ENCODE measurements at places on chromosomes 12 and 14.

GRCh38 chr12:51887476-51888315 is at the start of gene ANKRD33:
Gene ANKRD33 (plus strand): TSS chr12:51888103. CDS start chr12:51888187, 84 bp downstream.
- no peak for DNase-seq

GRCh38 chr12:92938018-92938417 is 8.9 kb upstream of the EEA1 start:
- no peak for DNase-seq

- no peak for DNase-seq
Measured at GRCh38 chr14:59274991-59275391, 86.5 kb downstream of the DAAM1 start.

GRCh38 chr12:10998204-10998603 is at the start of gene TAS2R20:
Gene TAS2R20 (minus strand): TSS chr12:10998304. CDS start chr12:10997875, 429 bp downstream.
- DNase-seq: no peak

DNA sequence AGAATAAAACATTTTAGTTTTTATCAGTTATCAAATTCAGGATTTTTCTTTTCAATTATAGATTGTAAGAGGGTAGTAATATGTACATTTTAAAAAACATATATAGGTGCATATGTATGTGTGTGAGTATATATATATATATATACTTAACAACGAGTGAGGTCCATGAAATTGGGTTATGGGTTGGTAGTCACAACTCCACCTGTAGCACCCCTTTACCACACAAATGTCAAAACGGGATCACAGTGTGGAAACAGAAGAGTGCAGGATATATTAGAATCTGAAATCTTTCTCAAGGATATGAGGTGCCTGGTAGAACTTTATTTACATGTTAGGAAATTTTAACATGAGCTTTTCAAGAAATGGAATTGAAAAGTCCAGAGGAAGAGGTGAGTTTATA is 31.3 kb downstream of the MIA2 start:
- DNase-seq: no peak

DNA sequence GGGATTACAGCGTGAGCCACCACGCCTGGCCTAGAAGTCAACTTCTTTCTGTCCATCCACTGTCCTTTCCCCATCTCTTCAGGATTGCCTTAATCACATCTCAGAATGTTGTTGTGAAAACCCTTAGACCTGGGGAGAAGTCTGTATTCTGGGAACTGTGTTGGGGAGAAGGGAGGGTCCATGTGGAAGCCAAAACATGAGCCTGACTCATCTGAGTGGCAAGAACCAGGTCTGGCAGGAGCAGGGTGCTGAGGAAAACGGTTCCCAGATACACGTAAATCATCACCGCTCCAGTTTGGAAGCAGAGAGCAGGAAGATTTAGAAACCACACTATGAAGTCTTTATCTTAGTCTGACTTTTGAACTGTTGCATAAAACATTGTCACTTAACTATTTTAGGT is 245.6 kb upstream of the RGS6 start:
- no peak for DNase-seq
